Fibroblast of lung (primary cell): ENCODE measurements at places on chromosomes 3 and 15. TPM values are rescaled to one million over a fixed set of nuclear protein-coding genes. Genes with fewer than 3 reads are reported as not detected.

GRCh38 chr15:78047761-78048627 is 29.5 kb downstream of the TBC1D2B start:
- DNase-seq, result peak; percentile 85

DNA sequence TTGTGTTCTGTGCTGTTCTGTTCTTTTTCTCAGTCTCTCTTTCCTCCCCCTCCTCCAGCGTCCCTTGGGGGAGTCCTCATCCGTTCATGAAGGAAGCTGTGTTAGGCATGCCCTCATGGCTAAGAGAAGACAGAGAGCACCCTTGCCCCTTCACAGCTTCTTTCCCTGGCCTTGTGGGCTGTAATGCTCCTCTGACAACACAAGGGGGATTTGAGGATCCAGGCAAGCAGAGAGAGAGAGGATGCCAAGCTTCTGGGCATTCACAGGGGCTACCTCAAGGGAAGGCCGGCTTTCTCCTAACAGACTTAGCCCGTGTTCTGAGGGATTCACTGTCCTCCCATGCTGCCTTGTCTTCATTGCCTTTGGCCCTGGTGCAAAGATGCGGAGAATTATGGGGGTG is 389.5 kb downstream of the LRTM1 start:
- no peak for DNase-seq

- DNase-seq, result no peak
Measured at GRCh38 chr3:156728267-156728985, 54.0 kb downstream of the TIPARP start.

DNA sequence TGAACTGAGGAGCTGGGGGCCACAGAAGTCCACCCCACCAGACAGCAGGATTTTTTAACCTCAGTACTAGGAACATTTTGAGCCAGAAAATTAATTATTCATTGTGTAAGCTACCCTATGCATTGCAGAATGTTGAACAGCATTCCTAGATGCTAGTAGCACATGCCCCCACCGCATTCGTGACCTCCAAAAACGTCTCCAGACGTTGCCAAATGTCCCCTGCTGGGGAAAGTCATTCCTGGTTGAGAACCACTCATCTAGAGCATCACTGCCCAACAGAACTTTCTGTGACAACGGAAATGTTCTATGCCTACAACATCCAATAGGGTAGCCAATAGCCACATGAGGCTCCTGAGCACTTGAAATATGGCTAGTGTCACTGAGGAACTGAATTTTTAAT is 333.5 kb downstream of the FOXP1 start:
- no peak for DNase-seq

- DNase-seq, result no peak
Measured at GRCh38 chr3:23496165-23496564, 293.0 kb downstream of the UBE2E2 start.

GRCh38 chr15:50137330-50137761 is 18.3 kb upstream of the ATP8B4 start:
- DNase-seq, result peak; percentile 99

DNA sequence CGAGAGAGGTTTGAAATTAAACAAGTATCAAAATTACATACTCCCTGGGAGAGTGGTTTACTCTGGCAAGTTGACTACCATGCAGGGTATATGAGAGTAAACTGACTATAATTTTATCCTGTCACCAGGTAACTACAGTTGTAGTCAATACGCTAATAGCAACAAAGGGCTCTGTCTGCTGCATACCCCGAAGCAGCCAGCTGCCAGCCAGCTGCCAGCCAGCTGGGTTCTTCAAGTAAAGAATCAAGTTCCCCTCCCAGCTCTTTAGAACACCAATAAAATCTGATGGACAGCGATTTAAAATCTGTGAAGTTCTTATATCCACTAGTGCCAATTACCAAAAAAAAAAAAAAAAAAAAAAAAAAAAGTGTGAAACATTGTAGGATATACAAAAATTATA is 417.7 kb upstream of the CFAP20DC start:
- DNase-seq, result no peak

DNA sequence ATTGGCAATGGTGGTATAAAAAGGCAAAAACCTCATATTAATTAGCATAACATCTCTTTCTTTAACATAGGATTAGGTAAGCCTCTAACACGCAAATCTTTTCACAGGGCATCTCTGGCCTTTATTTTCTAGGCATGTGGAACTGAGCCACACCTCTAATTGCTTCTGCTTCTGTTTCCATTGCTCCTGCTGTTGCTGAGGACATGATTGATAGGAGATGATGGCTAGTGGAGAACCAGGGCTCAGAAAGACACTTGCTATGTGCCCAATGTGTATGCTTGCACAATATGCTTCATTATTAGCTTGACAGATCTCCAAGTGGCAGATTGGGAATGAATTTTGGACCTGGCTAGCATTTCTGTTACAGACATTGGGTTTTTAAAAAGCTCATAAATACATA is 114.5 kb downstream of the EPHA3 start:
- no peak for DNase-seq

Gene DLL4
- under 0.01 TPM in 2 replicates for total RNA-seq

Gene ASB14
- not detected in 2 replicates for total RNA-seq

Gene ATP8B4
- 7.4 and 19.5 TPM in 2 replicates for total RNA-seq

Gene TRH
- not detected in 2 replicates for total RNA-seq

Gene SPTSSB
- under 0.01 TPM in 1 of 2 replicates, not detected in the other for total RNA-seq

Gene TTLL13
- total RNA-seq, result under 0.01 TPM in 1 of 2 replicates, not detected in the other

Gene MST1R
- 1.5 and 3.0 TPM in 2 replicates for total RNA-seq
